ENCODE measurements at places on chromosomes 7 and 10. TPM values are rescaled to one million over a fixed set of nuclear protein-coding genes. Genes with fewer than 3 reads are reported as not detected.
A peak's percentile ranks its signal among the peaks of the same experiment; 100 is the strongest.

- H3K4me1 ChIP-seq, result no peaks in the 10 kb centered on the region
- no peak overlapping the region for H3K27ac ChIP-seq
- no peaks in the 10 kb centered on the region for H3K27me3 ChIP-seq
- no peak overlapping the region for H3K4me3 ChIP-seq
- H3K36me3 ChIP-seq, result no peaks in the 10 kb centered on the region
Measured at GRCh38 chr7:111883241-111883640, 320.9 kb upstream of the IMMP2L start.

DNA sequence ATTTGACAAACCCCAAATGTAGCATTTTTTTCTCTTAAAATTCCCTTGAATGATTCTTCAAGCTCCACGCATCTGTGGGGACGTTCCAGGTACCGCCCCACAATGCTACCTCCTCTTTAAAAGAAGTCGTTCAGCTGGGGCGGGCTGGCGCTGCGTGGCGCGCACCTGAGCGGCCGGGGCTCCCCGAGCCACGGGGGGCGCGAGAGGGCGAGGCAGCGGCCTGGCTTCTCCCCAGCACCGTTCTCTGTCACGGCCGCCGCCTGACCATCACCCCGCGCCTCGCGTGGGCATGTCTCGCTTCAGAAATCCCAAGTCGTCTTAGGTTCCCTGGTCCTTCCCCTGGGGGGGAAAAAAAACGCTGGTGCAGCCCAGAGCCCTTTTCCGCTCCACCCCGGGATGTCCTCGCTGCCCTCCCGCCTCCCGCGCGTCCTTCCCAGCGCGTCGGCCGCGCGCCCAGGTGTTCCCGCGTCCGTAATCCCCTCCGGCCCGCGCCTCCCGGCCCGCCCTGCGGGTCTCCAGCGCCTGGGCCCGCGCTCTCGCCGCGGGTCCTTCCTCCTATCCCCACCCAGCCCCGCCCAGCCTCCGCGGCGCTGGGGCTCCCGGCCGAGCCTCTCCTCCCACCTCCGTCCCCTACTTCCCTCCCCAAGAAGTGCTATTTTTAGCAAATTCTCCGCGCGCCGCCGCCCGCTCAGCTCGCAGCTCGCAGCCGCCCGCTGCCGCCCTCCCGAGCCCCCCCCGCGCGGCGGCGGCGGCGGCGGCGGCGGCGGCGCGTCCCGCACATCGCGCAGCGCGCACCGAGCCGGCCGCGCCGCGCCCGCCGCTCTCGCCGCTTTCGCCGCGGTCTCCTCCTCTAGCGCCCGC is 58.7 kb upstream of the PRPS1L1 start:
- peak overlapping the region; percentile 64 for H3K27ac ChIP-seq
- H3K27me3 ChIP-seq, result no peaks in the 10 kb centered on the region
- peak overlapping the region; percentile 54 for H3K4me3 ChIP-seq
- H3K4me1 ChIP-seq, result no peaks in the 10 kb centered on the region
- DNase-seq, result no peak

DNA sequence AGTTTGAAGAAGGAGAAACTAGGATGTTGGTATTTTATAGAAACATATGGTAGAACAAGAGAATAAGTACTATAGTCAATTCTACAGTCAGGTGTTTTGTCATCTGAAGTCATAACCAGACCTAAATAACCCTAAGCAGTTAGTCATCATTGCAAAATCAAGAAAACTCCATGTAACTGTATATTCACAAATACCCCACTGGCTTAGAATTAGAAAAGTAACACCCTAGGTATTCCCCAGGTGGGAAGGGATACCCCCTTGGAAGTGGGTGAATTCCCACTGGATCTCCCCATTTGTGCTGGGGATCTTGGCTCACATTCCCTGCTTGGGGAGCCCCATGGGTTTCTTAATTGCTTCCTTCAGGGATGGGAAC is 45.9 kb upstream of the ITGB8 start:
- no peak overlapping the region for H3K4me3 ChIP-seq
- DNase-seq, result no peak
- H3K27ac ChIP-seq, result no peak overlapping the region
- H3K36me3 ChIP-seq, result no peaks in the 10 kb centered on the region

- no peaks in the 10 kb centered on the region for H3K36me3 ChIP-seq
- H3K27ac ChIP-seq, result peak overlapping the region; percentile 41
- no peaks in the 10 kb centered on the region for H3K4me1 ChIP-seq
- H3K27me3 ChIP-seq, result no peaks in the 10 kb centered on the region
Measured at GRCh38 chr10:127907411-127908105, 655 bp downstream of the PTPRE start.

- DNase-seq, result peak; percentile 10
- no peaks in the 10 kb centered on the region for H3K4me1 ChIP-seq
- H3K4me3 ChIP-seq, result no peak overlapping the region
- H3K36me3 ChIP-seq, result no peaks in the 10 kb centered on the region
Measured at GRCh38 chr10:13536674-13537366, 8.0 kb upstream of the BEND7 start.

GRCh38 chr7:143257501-143257900 is 5.7 kb upstream of the GSTK1 start:
- H3K4me1 ChIP-seq, result no peaks in the 10 kb centered on the region
- no peaks in the 10 kb centered on the region for H3K36me3 ChIP-seq
- no peak overlapping the region for H3K4me3 ChIP-seq
- no peak for DNase-seq

Gene HOXA1
- 2.1 TPM for total RNA-seq

Data from prostate gland (tissue), 2 donors.